Posterior vena cava (tissue), 2 donors: ENCODE measurements at places on chromosomes 2 and 18.
A peak's percentile ranks its signal among the peaks of the same experiment; 100 is the strongest.

DNA sequence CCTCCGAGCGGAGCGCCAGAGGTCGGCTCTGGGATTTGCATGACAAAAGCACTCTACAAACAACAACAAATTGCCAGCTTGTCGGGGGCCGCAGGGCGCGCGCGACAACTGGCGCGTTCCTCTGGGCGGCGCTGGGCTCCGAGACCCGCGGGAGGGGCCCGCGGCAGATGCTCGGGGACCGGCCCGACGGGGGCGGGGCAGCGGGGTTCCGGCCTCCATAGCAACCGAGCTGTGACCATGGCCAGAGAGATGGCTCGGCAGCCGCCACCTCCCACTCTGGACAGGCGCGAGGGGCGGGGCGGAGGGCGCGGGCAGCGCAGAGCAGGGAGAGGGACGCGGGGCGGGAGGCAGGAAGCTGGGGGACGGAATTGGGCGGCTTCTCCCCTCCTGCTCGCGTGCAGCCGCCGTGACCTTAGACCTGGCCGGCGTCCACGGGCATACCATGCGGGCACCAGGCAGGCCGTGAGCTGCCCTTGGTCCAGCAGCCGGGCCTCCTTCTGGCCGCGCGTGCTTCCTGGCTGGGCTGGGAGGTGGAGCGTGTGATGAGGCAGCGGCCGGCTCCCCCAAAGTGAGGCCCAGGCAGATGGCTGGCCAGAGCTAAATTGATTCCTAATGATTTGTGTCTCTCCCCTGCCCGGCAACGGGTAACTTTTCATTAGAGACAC lies 171.5 kb downstream of the CELF4 start:
- DNase-seq, result peak; percentile 86

DNA sequence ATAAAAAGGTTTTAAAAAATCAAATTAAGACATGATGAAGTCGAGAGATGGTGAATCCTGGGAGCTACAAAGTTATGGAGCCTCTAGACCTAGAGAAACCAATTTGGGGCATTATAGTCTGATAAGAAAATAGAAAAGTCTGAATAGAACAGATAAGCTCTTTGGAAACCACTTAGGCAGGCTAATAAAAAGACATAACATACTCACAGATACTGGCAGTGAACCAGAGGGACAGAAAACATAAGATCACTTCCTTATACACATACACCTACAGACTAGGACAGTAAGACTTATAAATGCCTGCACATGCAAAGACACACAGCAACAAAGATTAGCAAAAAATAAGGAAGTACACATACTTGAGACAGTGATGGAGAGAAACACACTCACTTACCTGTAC lies 20.0 kb downstream of the SMC6 start:
- DNase-seq, result no peak

DNA sequence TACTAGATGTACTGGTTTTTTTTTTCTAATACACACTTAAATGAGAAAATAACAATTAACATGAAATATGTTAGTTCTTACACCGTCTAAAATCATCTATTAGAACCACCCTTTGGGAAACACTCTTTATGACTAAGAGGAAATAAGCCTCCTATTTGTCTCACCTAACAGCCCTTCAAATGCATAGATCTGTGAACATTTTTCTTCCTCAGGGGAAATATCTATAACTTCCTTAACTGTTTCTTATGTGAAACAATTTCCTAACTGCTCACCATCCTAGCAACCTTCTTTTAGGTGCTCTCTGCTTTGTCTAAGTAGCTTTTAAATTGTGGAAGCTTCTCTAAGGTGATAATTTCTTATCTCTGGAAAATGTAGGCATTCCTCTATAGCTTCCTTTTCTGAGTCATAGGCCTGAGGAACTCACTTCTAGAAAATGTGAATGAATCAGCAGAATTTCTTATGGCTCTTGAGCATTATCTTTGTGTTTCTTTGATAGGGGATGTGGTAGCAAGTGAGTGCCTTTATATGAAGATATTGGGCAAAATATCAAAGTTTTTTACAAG lies 56.1 kb downstream of the CNTNAP5 start:
- no peak for DNase-seq

- no peak for DNase-seq
These were observed 37.7 kb downstream of the ANKRD12 start for GRCh38 chr18:9174302-9174701.

GRCh38 chr2:199973703-199974102 lies 18.3 kb downstream of the MAIP1 start:
- DNase-seq, result no peak

GRCh38 chr2:98730053-98730706 lies 752 bp downstream of the MGAT4A start:
- peak; percentile 83 for DNase-seq

DNA sequence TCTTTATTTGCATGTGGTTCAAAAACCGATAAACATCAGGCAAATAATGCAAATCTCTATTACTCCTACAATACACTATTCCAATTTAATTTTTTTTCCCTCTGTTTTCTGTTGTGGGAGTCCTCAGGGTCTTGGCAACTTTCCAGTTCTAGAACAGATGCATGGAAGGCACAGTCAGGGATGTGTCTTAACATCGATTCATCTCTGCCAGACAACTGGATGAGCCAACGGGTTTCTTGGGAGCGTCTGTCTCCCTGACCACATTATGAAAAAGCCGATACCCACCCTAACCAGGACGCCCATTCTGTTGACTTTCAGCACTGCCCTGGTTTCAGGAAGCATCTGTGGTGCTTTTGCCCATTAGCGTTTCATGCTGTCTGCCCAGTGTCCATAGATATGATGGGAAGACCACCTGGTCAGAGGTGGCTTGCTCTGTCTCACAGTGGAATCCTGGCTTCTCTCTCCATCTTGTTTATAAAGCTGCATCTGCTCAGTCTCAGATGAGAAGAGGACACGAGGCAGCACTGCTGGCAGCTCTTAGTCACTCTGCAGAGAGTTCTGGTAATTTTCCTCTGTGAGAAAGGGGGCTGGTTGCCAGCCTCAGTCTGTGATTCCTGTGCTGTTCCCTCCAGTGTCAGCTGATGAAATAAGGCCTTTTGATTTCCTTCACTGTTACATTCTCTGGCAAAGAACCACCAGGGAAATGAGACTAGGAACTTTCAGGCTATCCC lies 57.9 kb upstream of the KCNE4 start:
- peak; percentile 92 for DNase-seq

DNA sequence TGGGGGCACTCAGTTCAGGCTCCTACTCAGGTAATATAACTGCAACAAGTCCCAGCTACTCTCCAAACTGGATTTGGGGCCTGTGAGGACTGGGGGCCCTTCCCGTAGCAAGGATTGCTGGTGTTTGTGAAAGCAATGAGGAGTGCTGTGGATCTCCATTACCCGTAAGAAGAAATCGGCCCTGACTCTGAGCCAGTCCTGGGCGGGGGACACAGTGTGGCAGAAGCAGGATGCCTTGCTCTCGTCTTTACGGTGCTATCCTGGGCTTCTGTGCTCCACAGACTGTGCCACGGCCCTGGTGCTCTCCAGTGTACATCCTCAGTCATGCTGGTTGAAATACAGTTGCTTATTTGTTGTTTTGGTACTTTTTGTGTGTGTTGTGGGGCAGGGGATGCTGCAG lies 172.9 kb downstream of the NDUFA10 start:
- peak; percentile 46 for DNase-seq

DNA sequence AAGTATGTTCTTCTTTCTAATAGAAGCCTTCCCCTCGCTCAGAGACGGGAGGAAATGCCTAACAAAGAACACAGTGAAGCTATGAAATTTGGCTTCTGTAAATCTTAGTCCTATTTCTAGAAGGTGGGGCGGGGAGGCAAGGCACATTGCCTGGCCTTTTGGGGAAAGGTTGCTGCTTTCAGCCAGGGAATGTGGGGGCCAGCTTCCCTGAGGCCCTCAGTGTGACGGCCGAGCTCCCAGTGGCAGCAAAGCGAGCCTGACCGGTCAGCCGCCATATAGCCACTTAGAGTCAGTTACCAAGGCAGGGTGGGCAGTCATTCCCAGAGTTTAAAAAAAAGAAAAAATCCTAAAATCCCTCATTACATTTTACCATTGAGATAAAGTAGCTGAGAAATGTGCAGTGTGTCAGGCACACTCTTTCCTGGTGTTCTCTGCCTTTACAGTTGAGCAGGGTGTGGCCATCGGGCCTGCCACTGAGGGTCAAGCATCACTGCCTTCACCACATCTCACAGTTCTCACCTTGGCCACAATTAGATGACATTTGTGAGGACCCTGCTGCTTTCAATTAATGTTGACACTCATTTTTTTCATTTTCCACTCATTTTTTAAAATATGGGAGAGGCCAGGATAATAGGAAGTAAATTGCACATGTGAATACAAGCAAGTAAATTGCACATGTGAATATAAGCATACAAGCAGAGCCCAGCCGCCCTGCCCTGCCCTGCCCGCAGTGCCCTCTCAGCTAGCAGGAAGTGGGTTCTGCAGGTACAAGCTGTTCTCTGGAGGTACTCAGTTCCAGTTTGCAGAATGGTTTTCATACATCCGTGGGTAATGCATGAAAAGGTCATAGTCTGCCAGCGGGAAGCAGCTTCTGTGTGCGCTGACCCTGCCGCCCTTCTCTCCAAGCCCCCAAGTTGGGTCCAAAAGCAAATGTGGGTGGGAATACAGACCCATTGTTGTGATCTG lies 76.9 kb downstream of the WDSUB1 start:
- DNase-seq, result no peak
